Tibial nerve (tissue), 4 donors: ENCODE measurements at places on chromosomes 1 and 21. TPM values are rescaled to one million over a fixed set of nuclear protein-coding genes. Genes with fewer than 3 reads are reported as not detected.

The HTR6 gene
- total RNA-seq: not detected

- no peak overlapping the region for H3K27ac ChIP-seq
- H3K4me1 ChIP-seq: no peaks in the 10 kb centered on the region
- H3K4me3 ChIP-seq: no peak overlapping the region
These were observed 38.0 kb downstream of the ARHGAP29 start for GRCh38 chr1:94199398-94199797.

The CBR3 gene
- total RNA-seq: 22.8 TPM

DNA sequence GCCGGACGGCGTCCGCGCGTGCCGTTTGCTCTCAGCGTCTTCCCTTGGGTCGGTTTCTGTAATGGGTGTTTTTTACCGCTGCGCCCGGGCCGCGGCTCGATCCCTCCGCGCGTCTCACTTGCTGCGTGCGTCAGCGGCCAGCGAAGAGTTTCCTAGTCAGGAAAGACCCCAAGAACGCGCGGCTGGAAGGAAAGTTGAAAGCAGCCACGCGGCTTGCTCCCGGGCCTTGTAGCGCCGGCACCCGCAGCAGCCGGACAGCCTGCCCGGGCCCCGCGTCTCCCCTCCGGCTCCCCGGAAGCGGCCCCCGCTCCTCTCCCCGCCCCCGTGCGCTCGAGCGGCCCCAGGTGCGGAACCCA is 159.8 kb downstream of the RUNX1 start:
- H3K4me1 ChIP-seq: no peaks in the 10 kb centered on the region
- no peak for DNase-seq
- H3K27me3 ChIP-seq: peaks cover 3% of the 10 kb centered on the region
- H3K4me3 ChIP-seq: peak overlapping the region; percentile 93

The KCNK1 gene
- total RNA-seq: 6.0 TPM

DNA sequence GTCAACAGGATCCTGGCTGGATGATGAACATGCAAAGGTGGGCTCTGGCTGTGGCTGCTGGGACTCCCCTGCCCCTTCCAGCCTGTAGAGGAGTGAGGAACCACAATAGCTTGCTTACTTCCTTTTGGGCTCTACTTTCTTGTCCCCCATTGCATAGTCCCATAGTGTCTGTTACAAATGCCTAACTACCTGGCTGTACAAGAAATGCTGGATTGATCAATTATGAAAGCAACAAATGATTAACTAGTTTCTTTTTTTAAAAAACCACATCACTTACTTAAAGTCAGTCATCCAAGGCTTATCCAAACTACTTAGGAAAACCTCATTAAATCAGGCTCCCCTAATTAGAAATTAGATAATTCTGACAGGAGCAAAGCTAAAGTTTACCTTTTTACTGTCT is 514.1 kb upstream of the PKN2 start:
- no peaks in the 10 kb centered on the region for H3K27me3 ChIP-seq
- no peaks in the 10 kb centered on the region for H3K36me3 ChIP-seq
- H3K4me1 ChIP-seq: no peaks in the 10 kb centered on the region
- no peak overlapping the region for H3K27ac ChIP-seq
- DNase-seq: no peak

GRCh38 chr1:20421441-20421840 is 64.6 kb downstream of the CAMK2N1 start:
- no peaks in the 10 kb centered on the region for H3K27me3 ChIP-seq
- H3K4me1 ChIP-seq: no peaks in the 10 kb centered on the region
- H3K36me3 ChIP-seq: no peaks in the 10 kb centered on the region
- H3K27ac ChIP-seq: no peak overlapping the region

DNA sequence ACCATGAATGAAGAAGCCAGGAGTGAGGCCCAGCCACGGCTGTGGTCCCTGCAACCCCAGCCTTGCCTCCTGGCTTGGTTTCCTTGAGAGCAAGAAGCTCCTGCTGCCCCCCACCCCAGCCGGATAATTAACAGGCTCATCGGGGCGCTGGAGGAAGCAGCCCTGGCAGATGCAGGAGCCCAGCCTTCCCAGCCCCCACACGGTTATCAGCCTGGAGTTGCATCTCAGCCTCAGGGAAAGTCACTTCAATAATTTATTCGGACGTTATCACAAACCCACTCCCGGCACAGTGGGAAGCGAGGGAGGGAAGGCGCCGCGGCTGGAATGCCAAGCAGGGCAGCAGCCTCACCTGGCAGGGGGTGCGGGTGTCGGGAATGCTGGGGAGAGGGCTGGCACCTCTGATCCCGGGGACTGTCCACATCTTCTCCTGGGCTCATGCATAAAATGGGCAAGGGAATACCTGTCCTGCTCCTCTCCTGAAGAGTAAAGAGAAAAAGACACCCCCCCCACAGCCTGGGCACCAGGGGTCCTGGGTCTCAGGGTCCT is 43.3 kb upstream of the LRP8 start:
- no peaks in the 10 kb centered on the region for H3K4me1 ChIP-seq
- no peaks in the 10 kb centered on the region for H3K36me3 ChIP-seq
- H3K27ac ChIP-seq: no peak overlapping the region
- H3K27me3 ChIP-seq: no peaks in the 10 kb centered on the region

The TEDDM1 gene
- total RNA-seq: not detected
